ENCODE measurements at places on chromosomes 1 and 21.

- DNase-seq, result no peak
Observed at GRCh38 chr1:31524186-31524901, 52.0 kb upstream of the TINAGL1 start.

DNA sequence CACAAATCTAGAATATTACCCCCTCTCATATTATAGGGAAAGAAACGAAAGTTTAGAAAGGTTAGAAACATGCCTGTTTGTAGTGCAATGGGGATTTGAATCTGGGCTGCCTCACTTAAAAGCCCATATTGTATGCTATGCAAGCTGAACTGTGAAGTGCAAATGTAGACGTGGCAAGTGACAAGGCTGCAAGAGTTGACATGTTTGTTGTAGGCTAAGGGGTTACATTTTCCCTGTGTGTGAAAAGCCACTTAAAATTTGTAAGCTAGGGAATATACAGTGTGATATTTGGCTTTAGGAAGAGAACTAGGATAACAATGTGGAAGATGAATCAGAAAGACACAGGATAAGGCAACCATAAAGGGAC is 29.0 kb downstream of the WDR26 start:
- DNase-seq, result no peak

- no peak for DNase-seq
Observed at GRCh38 chr1:31775210-31775999, 11.3 kb upstream of the ADGRB2 start.

GRCh38 chr21:38487901-38488639 is 10.2 kb downstream of the ERG start:
- DNase-seq, result no peak

DNA sequence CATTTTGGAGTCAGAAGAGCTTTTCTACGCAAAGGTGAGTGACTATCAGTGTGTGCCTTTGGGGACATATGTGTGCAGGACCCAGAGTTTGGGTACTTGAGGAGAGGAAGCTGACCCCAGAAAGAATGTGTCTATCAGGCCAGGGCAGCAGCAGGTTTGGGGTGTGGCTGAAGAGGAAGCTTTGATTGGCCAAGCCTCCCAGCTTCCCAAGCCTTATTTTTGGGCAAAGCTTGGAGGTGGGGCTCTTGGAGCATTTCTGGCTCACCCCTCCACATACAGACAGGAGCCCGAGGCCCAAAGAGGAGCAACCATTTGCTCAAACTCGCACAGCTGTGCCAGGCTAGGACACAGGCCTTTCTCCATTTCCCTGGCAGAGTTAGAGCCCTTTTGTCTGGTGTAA is 4.7 kb downstream of the GPR3 start:
- no peak for DNase-seq

DNA sequence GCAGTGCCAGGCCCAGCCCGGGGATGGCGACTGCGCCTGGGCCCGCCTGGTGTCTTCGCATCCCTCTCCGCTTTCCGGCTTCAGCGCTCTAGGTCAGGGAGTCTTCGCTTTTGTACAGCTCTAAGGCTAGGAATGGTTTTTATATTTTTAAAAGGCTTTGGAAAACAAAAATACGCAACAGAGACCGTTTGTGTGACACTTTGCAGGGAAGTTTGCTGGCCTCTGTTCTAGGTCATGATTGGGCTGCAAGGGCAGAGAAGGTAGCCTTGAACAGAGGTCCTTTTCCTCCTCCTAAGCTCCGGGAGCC is 719 bp downstream of the SOD1 start:
- no peak for DNase-seq

GRCh38 chr1:2231532-2232254 is 3.6 kb downstream of the SKI start:
- DNase-seq, result peak; percentile 56

DNA sequence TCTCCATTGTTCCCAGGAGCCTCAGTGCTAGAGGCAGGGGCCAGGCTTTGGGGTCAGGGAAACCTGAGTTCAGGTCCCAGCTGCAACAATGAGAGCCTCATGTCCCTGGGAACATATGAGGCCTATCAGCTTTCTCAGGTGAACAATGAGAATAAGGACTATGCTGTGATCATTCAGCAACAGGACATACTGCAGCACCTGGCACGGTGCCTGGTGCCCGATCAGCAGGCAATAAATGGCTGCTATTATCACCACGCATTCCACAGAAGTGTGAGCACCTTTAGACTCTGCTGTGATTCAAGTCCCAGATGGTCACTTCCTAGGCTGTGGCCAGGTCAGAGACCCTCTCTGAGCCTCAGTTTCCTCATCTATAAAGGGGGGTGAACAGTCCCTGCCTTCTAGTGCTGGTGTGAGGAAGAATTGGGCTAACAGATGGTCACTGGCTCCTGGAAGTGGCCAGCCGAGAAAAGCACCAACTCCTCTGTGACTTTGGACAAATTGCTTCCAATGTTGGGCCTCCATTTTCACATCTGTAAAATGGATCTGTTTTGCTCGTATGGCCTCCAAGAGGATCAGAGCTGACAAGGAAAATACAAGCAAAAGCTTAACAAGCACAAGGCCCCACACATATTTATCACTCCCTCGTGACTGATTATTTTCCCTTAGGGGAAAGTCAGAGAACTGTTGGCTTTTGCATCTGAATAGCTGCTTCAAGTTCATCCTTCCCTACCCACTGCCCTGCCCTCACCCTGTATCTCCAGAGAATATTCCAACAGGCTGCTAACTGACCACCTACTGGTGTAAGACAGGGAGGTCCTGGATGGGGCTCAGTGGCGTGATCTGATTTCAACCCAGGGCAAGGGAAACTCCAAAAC is 1.1 kb downstream of the SLC5A9 start:
- no peak for DNase-seq
